SHP77 treated with DMSO at 0.1 percent for 48 hours (cell line): ENCODE measurements at places on chromosomes 2 and 18.

DNA sequence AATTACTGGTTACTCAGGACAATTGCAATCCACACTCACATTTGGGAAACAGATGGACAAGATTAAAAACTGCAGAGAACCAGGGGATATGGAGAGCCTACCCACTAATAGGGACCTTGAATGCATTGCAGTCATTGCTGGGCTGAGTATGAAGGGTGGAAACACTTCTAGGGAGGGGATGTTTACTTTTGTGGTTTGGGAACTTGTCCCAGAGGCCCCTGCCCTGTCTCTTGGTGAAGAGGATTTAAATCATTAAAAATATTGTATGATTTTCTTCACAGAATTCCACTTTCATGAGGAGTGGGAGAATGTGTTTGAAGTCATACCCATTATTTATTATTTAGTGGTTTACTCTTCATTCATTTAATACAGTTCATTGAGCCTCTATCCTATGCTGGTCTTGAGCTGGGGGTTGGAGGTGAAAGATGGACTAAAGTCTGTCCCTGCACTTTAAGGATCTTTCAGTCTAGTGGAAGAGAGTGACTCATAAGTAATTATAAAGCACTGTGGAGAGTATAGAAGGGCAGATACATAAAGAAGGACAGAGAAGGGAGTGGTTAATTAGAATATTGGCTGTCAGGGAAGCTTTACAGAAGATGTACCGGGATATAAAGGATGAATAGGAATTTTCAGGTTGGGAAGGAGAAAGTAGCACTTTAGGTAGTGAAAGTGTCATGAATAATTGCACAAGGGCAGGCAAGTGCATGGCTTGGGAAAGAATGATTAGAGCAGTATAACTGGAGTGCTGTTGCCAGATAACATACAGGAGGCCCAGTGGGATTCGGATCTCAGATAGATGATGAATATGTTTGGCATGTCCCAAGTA, 313.4 kb downstream of the LPIN1 start:
- no peak for DNase-seq

DNA sequence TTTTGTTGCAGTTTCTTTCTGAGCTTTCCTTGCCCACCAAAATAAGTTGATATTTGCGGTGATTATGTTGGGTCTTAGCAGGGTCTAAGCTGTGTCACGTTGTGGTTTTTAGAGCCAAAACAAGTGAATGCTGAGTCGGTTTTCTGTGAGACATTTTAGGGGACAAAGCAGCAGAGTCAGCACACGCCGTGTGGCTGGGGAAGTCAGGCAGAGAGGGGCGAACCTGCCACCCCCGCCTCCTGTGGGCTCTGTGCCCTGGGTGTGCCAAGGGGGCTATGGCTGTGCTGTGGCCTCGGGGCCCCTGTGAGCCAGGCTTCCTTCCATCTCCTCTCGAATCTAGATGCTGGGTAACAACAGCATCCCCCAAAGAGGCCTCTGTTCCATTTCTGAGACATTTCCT, 30.8 kb upstream of the TMEM87B start:
- DNase-seq = no peak

DNA sequence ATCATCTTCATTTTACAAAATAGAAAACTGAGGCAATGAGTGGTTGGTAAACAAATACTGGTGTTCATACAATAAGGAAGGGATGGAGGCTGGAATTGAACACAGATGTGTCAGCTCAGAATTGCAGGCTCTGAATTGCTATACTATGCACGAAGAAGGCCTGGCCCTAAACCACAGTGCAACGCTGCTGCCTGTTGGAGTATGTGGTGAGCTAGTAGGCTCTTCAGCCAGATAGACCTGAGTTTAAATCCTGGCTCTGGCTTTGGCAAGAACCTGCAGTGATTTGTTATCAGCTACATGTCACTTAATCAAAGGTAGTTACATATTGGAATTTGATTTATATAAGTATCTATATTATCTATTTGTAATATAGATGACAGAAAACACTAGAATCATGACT, 1602.4 kb upstream of the CELF4 start:
- no peak for DNase-seq

DNA sequence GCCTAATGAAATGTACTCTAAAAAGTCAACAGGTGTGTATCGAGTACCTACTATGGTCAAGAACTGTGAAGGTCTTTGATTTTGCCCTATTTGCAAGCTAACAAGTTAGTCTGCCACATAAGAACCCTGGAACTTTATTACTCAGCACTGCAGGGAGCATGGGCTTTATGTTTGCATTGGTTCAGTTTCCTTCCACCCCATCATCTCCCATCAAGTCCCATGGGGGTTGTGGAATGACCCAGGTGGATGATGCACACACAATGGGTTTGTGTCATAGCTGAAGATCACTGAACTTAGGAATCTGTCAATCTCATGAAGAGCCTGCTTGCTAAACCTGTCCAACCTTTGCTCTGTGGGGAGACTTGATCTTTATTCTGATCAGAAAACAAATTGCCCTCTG, 265.5 kb downstream of the RPRM start:
- DNase-seq = no peak

DNA sequence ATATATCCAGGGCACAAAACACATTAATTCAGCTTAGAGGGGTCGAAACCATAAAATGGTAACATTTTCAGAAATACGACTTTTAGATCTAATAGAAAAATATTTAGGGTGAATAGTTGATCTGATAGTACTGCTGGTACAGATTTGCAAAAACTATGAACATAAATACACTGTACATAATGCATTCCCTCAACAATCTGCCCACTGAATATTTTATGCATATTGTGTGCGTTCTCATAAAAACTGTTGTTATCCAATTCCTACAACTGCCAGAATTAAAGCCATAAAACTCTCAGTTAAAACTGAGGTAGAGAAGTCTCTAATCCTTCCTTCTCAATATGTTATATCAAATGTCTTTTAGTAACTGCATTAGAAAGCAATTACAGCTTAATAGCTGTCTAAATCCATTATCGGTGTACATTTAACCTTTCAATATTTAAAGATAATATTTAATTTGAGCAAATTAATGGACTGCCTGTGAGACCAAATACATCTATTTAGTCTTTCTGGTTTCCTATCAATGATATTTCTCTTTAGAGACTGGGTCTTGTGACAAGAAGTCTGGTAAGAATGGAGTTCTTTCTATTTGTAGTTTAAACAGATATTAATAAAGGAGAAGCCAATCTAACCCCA, 32.5 kb downstream of the TCF4 start:
- no peak for DNase-seq

- DNase-seq = peak; percentile 21
Measured at GRCh38 chr2:67797801-67798540, 264.8 kb downstream of the C1D start.

DNA sequence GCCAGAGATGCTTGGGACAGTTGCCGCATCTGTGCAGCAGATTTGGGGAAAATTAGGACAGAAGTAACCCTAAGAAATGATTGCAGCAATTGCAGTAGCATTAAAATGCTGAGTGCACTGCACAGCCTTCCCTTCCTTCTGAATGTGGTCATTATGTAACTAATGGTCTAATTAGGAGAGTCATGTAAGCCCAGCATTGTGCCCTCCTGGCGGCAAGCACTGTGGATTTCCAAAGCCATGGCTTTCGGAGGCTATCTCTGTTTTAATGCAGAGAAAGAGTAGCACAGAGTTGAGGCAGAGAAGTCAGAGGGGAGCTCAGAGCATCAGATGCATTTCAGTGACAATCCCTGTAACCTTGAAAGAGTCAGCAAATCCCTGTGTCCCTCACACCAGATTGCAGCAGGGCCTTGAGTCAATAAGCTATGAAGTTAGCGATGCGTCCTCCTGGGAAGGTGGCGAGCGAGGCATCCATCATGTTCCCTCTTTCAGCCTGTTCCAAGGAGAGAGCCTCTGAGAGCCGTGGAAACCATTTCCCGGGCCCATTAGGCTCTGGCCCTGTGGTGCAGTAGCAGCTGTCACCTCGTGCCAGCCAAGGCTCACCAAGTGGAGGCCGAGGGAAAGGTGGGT, 307.2 kb downstream of the FBXO15 start:
- DNase-seq = no peak

DNA sequence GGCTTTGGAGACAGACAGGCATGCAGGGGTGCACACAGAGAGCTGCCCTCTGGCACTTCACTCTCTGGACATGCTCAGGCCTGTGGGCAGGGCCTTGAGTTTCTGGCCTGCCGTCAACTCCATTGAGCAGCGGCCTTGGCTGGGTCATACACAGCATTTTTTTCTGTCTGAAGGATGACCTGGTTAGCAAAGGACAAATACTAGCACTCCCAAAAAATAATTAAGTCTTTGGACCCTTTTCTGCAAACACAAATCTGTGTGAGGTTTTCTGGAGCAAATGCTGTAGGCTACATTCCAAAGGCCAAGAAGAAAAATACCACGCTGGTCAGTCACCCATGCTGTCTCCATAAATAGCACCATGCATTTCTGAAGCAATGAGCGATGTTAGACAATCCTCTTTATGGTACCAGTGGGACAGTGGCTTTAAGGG, 124.7 kb upstream of the CTAGE1 start:
- no peak for DNase-seq
